Stimulated activated CD4-positive, alpha-beta T cell treated with anti-CD3 and anti-CD28 coated beads, TNF-alpha, amount 100 ng/mL, for 1 hour (primary cell): ENCODE measurements at places on chromosomes 5 and 9.

DNA sequence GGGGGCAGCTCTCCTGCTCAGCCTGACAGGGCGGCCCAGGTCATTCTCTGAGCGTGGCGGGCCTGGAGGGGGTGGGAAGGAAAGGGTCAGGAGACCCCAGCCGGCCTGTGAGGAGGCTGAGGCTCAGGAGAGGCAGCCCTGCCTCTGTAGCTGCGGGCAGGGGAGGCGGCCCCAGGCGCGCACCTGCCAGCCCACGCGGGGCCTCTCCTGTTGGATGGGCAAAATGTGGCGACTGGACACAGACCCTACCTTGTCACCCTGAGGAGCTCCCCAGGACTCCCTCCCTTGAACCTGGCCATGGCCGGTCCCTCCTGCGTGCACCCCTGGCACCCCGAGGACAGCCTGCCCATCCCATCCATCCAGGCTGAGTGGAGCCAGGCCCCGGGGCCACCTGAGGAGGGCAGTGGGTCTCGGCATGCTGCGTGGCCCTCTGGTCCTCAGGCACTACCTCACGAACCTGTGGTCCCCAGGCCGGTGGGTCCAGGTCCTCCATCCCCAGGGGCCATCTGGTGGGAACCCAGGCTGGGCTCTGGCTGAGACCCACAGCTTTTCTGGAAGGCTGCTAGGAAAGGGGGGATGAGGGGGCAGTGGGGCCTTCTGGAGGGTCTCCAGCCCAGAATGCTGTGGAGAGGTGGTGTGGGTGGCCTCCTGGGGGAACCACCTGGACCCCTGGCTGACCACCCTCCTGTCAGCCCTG is 15.1 kb upstream of the NRARP start:
- DNase-seq, result no peak

GRCh38 chr5:39415201-39415600 is 9.6 kb downstream of the DAB2 start:
- no peak for DNase-seq

DNA sequence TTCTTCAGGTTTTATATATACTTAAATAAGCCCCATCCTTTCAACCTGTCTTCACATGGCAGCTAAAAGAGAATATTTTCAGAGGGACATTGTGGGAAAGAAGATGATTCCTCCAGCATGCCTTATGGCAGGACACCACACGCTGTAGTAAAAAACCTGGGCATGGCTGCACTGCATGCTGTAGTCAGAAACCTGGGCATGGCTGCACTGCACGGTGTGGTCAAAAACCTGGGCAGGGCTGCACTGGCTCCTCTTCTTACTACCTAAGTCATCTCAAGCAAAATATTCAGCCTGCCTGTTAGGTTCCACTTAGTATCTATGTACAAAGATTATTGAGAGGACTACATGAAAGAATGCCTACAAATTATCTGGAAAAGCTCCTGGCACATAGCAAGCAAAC is 153.6 kb downstream of the BRINP1 start:
- DNase-seq, result no peak

GRCh38 chr5:54273715-54274114 is 36.7 kb downstream of the ARL15 start:
- no peak for DNase-seq

DNA sequence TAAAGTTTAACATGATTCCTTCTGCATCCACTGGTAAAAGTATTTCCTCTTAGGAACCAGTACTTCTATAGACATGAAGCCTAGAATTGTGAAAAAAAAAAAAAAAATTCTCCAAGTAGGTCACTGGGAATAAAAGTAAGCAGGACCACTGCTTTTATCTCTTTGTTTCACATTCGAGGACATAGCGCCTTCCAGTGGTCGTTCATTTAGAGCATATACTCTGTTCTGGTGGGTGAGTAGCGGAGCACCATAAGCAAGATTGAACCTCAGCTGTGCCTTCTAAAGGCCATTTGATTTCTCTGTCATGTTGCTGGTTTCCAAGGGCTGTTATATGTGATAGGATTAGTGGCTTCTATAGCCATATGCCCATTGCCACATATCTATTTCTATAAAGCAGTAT is 393.1 kb downstream of the TMEM232 start:
- no peak for DNase-seq

DNA sequence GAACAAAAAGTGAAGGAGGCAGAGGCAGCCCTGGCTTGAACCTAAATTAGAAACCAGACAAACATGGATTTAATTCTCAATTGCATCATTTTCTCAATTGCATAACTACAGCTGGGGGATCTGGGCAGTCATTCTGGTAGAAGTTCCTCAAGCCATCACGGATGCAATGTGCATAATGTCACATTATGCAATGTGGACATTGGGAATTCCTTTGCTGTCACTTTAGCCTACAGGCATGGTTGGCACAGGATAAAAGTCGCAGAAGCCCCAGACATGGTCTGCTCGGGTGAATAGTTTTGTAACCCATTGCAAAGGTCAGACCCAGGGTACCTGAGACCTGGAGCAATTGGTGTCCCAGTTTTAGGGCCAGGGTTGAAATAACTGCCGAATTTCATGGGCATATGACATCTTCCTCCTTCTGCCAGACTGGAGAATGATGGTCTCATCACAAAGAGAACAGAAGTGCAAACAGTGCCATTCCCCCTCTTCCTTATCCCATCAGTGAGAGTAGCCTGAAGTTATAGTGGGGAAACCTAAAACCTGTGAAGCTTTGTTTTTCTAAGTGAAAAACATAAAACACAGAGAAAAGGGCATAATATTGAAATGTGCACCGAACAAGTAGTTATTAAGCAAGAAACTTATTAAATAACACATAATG is 290.8 kb downstream of the MSX2 start:
- no peak for DNase-seq

DNA sequence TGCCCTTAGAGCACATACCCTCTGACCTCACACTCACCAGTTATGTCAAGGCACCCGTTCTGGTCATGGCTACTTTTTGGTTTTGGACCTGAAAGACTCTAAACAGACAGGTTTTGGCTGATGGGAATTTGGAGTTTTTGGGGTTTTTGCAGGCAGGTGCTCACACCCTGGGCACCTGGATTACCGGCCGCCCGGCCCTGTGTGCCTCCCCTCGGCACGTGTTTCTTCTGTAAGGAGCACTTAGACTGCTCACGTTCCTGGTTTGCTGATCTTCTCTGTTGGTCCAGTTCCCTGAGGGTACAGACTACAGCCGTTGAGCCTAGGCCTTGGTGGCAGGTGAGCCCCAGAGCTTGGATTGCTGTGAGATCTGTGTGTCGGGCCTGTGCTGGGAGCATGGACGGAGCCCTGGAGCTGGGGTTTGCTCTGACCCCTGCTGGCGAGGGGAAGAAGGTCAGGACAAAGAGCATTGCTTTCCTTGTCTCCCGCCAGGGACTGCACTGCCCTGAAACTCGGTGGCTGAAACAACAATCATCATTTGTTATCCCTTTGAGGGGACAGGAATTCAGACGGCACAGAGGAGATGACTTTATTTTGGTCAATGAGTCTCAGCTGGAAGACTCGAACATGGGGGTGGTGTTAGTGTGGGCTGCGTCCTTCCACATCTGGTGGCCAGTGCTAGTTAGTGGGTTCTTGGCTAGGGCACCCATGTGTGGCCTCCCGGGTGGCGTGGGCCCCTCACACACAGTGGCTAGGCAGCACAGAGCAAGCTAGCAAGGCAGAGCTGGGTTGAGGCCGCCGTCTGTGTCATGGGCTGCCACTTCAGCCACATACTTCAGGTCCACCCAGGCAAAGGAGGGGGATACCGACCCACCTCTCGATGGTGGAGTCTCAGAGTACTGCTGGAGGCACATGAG is 76.4 kb downstream of the EHMT1 start:
- no peak for DNase-seq

- no peak for DNase-seq
These were observed 143.9 kb upstream of the MOCS2 start for GRCh38 chr5:53253421-53253871.

DNA sequence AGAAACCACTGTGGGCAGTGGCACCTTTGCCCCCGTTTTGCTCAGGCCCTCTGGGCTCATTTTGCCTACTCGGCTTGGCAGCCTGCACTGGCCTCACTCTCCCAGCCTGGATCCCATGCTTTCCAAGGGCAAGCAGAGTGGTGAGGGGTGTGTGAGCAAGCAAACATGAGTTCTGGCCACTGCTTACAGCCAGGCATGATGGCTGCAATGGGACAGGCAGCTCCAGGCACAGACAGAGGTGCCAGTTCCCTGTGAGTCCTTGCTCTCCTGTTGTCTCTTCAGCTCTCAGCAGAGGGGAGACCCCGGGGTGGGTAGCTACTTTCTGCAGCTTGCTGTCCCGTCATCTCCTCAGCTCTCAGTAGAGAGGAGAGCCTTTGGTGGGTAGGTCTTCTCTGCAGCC is 35.2 kb upstream of the TYRP1 start:
- no peak for DNase-seq
